ENCODE measurements at places on chromosomes 3 and 15.

- no peak for DNase-seq
Measured at GRCh38 chr3:162738784-162739183, 1242.2 kb downstream of the OTOL1 start.

DNA sequence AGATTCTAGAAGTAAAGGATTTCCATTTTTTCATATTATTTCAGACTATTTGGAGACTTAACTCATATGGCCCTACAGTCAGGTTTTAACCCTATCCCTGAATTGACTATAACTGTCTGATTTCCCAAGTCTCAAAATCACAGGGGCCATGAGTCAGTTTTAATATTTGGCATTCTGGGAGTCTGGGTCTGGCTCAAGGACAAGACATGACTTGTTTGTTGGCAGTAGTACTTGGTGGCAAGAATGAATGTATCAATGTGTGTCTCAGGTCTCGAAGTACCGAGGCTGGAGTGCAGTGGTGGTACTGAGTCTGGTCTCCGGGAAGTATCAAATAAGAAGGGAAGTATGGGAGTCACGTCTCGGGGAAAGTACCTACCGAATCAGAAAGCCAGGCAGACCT, 10.8 kb downstream of the UMPS start:
- DNase-seq: no peak

DNA sequence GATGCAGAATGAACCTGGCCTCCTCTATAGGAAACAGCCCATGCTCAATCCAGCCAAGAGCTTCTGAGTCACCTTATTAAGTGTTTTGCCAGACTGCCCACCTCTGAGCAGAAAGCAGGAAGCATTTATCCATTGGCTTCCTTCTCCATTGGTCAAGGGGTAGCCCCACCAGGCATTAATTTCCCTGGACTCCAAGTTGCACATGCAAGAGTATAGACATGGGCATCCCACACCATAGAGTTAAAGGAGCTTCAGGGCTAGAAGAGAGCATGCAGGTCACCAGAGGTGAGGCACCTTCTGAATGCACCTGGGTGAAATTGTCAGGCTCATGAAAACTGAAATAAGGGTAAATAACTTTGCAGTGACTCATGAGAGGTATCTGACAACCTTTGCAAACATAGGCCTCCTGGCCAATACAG, 230.8 kb upstream of the STAC start:
- no peak for DNase-seq

DNA sequence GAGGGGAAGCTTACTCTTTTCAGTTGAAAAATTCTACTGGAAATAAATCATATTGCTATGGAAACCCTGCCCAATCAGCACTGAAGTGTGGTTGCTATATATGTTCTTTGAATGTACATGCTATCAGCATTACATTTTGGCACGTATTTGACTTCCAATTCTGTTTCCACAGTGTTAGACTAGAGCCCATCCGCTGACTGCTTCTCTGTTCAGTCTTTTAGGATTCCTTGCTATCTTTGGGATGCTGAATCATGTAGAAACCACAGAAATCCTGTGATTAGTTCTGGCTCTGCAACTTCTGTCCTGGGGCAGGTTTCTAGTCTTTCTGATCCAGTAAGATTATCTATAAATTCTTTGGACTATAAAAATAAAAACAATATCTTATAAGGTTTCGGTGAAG, 128.2 kb upstream of the SLC7A14 start:
- DNase-seq: no peak

GRCh38 chr3:180457225-180457624, 144.7 kb upstream of the TTC14 start:
- DNase-seq: no peak

DNA sequence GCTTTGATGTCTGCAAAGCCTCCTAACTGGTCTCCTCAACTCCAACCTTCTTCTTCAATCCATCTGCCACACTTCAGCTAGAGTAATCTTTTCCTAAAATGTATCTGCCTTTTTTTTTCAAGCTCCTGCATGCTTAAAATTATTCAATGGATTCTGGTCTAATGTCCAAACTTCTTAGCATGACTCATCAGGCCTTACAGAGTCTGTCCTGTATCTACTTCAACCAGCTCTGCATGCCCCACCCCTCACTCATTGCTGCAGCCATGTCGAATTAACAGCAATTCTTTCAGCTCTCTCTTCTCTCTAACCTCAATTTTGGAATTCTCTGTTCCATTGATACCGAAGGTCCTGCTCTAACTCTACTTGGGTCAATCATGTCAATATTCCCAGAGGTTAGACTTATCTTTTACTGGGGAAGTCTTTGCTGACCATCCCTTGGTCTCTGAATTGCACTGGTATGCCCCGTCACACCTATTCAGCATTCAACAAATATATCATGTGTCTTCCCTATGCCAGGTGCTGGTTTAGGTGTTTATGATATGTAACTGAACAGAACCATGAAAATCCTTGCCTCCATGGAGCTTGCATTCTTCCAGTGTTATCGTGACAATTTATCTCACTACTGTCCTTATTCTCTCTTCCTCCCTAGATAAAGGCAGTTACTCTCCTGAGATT, 88.5 kb upstream of the NANOGP8 start:
- DNase-seq: no peak

GRCh38 chr3:13332158-13332557, 88.0 kb downstream of the NUP210 start:
- no peak for DNase-seq

DNA sequence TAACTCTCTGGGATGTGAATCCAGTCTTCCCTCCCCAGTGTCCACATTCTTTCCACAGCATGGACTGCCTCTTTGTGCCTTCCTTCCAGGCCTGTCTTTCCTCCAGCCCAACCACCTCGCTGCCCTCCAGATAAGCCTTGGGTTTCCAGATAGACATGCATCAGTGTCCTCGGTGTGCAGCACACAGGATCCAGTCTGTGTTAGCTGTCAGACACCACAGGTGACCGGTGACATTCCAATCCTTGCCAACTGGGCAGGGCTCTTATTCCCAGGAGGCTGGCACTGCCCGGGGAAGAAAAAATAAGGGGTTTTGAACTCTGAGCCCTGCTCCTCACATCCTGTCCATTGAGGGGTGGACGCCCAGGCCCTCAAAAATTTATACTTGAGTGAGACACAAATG, 6.0 kb upstream of the SLC6A1 start:
- no peak for DNase-seq

GRCh38 chr3:189781415-189781814, 150.2 kb downstream of the TP63 start:
- no peak for DNase-seq

DNA sequence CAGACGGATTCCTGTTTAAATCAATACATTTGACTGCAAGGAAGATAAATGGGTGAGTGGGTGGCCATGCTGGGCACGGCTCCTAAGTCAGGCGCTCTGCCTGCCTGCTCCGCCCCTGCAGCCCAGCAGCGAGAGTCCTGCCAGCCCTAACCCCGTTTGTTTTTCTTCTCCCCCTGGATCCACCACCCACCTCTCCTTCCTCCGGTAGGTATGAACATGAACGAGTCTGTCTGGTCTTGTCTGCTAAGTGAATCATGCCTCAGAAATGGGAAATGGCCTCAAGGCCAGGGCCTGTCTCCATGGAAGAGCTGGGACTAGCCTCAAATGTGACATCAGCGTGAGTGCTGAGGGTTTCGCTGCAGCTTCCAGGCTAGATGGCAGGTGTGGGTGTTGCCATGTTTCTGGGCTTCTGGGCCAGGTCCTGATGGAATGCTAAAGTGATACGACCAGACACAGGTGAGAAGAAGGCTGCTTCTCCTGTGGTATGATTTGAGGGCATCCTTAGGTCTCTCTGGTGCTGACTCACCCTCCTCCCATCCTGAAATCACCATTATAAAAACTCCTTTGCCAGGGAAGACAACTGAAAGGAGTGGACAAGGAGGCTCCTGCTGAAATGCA, 5.6 kb upstream of the FEM1B start:
- peak; percentile 72 for DNase-seq

- no peak for DNase-seq
Measured at GRCh38 chr15:78399091-78399490, 38.9 kb upstream of the IREB2 start.

GRCh38 chr15:95284933-95285421, 1045.5 kb upstream of the NR2F2 start:
- no peak for DNase-seq

DNA sequence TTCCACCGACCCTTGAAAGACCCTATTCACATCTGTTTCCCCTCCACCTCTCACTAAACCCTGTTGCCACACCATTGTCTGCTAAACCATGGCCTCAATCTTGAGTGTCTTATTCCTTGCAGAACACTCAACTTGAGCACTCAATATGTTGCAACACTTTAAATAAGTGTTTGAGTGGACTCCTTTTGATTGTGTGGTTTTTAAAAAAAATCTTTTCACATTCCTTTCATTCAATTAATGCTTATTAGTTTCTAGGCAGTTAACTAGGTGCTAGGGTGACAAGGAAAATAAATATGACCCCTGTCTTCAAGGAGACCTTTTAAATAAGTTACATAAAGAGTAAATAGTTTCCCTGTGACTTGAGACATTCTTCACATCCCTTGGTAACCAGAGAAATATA, 13.3 kb upstream of the HHLA2 start:
- no peak for DNase-seq

GRCh38 chr15:66698971-66699370, 3.1 kb upstream of the SMAD6 start:
- no peak for DNase-seq

- no peak for DNase-seq
Measured at GRCh38 chr15:49085696-49086459, 39.6 kb upstream of the SECISBP2L start.

DNA sequence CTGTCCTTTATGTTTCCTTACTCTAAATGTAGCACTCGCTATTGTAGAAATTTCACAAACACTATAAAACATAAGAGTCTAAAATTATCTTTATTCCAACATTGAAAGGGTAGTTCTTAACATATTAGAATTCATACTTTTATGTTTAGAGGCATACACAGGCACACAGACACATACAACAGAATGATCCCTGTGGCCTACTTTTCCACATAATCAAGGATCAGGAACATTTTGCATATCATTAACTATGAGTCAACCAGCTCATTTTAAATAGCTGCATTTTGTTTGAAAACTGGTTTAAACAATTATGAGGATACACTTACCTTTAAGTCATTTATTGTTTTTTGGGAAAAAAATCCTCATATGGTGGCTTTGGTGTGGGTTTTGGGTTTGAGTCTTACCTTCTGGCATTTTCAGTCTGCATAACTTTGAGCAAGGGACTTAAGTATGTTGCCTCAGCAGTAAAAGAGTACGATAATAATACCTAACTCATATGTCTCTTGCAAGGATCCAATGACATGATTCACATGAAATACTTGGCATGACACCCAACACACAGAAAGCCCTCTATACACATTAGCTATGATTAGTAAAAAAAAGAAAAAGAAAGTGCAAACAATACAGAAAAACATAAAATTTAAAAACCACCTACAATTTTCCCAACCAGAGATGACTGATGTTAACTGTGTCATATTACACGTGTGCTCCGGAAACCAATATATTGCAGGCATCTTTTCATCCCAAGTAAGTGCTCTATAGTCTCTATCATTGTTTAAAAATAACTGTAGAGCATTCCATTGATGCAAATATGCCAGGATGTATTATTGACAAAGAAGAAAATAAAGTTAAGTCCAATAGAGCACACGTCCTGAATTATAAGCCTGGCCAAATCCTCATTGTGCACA, 213.1 kb upstream of the ADAMTS9 start:
- DNase-seq: no peak

- DNase-seq: no peak
Measured at GRCh38 chr3:178690571-178690970, 154.3 kb downstream of the KCNMB2 start.

DNA sequence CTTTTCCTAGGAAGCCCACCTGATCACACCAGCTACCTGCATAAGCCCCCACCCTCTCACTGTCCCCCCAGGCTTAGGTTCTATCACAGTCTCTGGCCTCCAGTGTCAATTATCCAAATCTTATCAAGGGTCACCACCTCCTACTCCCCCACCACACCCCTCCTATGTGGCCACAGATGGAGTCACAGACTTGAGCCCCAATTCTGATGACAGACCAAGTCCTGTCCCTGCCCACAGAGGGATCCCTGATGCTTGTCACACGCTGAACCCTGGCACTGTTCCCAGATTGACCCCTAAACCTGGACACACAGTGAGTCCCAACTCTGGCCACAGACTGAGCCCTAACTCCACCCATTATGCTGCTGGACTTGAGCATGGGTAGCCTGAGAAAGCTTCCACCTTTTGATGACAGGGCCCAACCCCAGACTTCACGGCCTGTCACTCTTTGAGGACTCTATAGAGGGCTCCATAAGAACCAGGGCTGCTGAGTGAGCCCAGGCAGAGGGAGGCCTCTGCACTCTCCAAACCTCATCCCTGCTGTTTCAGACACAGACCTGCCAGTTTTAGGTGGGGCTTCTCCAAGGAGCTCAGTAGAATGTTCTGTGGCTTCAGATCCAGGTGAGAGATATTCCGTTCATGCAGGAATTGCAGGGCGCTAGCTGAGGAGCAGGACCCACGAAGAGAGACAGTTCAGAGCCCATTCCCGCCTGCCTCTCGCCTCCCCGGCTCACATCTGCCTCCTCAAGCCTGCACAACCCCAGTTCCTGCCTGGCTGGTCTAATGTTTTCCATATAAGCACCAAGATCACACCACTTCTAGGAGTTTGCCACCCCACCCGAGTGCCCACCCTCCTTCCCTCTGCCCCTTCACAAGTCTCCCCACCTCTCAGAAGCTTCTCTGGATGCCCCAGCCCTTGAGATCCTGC, 1.8 kb downstream of the ULK3 start:
- no peak for DNase-seq

- DNase-seq: peak; percentile 55
Measured at GRCh38 chr15:89912674-89913396, at the start of gene ARPIN. TSS of gene ARPIN (minus strand) at chr15:89912952. CDS start at chr15:89912835, 117 bp downstream.

GRCh38 chr3:134211797-134212196, 38.9 kb downstream of the RYK start:
- DNase-seq: no peak

DNA sequence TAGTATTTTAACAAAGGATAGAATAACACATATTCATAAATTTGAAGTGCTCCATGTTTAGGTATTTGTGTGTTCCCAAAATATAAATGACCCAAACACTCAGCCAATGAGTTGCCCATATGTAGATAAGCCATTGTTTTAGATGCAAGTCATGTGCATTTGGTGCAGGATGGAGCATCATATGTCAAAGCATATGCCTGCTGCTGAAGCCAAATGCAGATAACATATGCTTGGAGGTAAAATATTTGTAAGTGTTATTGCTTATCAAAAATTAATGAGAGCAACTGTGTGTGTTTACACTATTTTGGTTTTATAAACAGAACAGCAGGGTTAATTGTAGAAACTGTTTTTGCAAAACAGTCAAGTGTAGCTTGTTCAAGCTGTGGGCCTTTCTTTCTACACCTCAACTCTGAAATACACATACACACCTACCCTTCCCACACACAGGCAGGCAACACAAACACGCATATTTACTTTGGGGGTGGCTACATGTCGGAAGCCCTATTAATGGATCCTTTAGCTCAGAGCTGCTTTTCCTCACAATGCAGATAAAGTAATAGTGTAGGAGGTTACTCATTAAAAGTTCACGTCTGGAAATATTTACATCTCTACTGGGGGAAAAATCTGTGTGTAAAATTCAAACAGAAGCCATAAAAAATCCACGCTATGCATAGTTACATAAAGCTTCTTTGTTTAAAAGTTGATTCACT, 521.4 kb downstream of the ZNF385D start:
- DNase-seq: no peak

- no peak for DNase-seq
Measured at GRCh38 chr3:99536555-99537314, 101.7 kb upstream of the COL8A1 start.
